Hematopoietic multipotent progenitor cell treated with erythropoietin and hydrocortisone succinate and interleukin-3 and kit ligand, for 8 days (in vitro differentiated cells): ENCODE measurements at places on chromosomes 16 and 17.

DNA sequence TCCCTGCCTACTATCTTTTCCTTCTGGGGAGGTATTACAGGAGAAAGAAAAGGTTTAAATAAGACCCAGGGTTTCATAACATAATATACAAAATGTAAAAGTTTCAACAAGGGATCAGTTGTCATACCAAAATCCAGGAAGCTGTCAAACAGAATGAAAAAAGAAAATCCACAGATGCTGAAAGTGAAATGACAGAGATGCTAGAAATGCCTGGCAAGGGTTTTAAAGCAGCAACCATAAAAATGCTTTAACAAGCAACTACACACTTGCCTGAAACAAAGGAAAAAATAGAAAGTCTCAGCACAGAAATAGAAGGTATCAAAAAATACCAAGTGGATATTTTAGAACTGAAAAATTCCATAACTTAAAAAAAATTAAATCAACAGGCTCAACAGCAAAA is 105.0 kb downstream of the C16orf78 start:
- DNase-seq, result no peak

DNA sequence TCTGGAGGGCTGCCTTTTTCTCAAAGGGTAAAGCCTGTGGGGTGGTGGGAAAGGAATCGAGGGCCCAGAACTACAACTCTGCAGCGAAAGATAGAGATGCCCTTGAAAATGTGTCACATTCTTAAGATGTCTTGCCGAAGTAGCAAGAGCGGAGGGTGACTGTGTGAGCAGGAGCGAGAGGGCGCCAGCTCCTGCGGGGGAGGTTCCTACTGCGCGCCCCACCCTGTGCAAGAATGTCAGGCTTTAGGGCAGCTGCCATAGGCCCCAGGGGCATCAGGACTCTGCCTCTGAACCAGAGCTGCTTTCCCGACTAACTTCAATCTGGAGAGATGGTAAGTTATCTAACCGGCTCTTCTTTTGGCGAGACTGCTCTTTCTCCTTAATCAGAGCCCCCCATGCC is 11.8 kb upstream of the ITGAE start:
- DNase-seq, result no peak

GRCh38 chr17:45290269-45290765 is 26.5 kb downstream of the MAP3K14 start:
- no peak for DNase-seq

GRCh38 chr17:42866631-42867575 is 15.9 kb downstream of the AOC3 start:
- no peak for DNase-seq

- DNase-seq, result no peak
Measured at GRCh38 chr17:40427002-40427491, 9.4 kb upstream of the TOP2A start.

DNA sequence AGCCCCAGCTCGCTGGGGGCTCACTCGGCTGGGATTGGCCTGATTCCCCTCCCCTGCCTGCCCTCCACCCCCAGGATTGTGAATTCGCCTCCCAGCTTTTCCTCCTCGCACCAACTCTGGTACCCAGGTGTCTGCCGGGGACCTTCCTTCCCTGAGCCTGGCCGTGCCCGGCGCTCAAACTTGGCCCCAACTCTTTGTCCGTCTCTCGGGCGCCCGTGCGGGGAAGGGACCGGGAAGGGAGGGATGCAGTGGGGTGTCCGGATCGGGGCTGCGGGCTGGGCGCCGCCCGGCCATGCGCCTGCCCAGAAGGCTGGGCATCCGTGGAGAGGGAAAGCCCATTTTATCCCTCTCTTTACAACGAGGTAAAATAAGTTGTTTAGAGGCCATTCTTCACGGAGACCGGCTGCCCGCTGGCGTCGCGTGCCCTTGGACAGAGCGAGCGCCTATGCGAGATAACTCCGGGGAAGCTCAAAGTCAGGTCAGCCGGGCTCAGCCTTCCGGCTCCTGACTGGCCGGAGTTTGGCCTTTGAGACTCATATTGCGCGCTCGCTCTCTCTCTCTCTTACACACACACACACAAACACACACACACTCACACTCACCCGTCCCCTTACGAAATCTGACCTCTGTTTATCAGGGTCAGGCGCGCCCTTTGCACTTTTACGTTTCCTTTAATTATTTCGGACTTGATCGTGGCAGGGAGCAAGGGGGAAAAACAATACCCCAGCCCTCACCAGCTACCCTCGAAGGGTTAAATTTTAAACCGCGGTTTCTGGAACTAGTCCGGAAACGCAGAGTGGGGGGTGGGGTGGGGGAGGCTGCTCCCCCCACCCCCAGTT is 774 bp upstream of the MAF start:
- DNase-seq, result no peak

DNA sequence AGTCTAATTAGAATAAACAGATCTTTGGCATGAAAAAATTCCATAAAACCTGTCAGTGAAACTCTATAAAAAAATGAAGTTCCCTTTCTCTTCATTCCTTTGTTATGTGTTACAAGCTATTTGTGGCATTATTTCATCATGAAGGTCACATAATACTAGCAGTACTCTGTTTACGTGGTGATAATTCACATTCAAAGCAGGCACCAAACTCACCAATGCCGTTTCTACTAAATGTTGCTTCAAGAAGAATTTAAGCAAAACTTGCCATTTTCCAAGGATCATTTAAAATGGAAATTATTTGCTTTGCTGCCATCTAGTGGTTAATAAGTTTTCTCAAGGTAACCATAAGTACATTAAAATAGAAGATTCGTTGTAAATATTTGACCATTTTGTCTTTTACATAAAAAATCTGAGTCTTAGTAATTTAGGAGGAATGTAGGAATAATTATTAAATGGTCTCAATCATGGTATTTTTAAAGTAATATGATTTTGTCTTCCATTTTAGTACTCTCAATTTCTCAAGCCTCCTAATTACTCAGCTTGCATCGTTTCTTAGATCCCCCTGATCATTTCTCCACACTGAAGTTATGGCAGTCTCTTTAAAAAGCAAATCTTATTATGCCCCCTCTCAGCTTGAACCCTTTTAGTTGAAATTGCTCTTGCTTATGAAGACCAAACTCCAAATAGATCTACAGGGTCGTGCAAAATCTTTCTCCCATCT is 80.8 kb downstream of the OMG start:
- peak; percentile 70 for DNase-seq

- no peak for DNase-seq
Measured at GRCh38 chr16:68235108-68235886, 630 bp downstream of the ESRP2 start.

- no peak for DNase-seq
Measured at GRCh38 chr17:54882371-54882770, 18.3 kb upstream of the TOM1L1 start.

DNA sequence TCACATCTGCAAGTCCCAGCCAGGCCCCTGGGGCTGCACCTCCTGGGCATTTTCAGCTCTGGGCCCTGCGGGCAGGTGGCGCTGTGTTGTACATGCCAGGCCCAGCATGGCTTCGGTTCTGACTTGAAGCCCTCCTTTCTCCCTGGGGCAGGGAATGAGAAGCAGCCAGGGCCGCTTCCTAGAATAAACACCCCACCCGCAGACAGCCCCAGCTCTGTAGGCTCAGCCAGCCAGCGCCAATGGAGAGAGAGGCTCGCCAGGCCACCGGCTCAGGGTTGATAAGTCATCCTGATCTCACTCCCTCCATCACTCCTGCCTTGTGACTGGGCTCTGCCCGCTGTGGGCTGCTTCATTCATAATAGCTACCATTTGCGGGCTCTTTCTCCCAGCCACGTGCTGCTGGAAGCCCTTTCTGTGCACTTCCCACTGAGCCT is 6.0 kb upstream of the GLIS2 start:
- DNase-seq, result peak; percentile 79

GRCh38 chr16:78333808-78334207 is 234.4 kb downstream of the WWOX start:
- peak; percentile 0 for DNase-seq

- no peak for DNase-seq
Measured at GRCh38 chr16:84746875-84747274, 47.1 kb downstream of the USP10 start.

GRCh38 chr17:68387435-68388218 is 69.7 kb downstream of the WIPI1 start:
- DNase-seq, result no peak

DNA sequence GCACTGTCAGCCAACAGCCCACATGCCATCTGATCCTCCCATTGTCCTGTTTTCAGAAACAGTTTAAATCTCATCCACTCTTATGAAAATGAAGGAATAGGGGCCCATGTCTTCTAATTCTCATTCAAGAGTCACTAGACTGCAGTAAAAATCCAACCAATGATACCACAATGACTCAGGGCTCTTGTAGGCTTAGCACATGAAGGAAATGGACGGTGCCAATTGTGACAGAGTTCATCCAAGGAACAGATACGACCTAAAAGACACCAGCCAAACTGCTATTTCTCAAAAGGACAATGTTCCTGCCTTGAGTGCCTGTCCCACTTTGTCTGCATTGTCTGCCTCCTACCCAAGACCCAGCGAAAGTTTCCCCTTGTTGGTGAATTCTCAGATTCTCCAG is 204.8 kb upstream of the COX10 start:
- no peak for DNase-seq

DNA sequence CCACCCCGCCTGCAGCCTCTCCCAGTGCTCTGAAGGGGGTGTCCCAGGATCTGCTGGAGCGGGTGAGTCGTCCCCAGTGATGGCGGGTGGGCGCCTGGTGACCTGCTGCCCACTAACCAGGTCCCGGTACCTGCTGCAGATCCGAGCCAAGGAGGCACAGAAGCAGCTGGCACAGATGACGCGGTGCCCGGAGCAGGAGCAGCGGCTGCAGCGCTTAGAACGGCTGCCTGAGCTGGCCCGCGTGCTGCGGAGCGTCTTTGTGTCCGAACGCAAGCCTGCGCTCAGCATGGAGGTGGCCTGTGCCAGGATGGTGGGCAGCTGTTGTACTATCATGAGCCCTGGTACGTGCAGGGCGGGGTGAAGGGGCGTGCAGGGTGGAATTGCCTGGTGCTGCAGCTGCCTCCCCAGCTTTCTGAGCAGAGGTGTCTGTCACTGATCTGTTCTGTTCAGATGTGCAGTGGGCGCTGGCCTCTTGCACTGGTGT is 3.6 kb downstream of the CDT1 start:
- DNase-seq, result no peak

GRCh38 chr16:27428026-27428785 is 26.2 kb downstream of the IL21R start:
- DNase-seq, result peak; percentile 40

DNA sequence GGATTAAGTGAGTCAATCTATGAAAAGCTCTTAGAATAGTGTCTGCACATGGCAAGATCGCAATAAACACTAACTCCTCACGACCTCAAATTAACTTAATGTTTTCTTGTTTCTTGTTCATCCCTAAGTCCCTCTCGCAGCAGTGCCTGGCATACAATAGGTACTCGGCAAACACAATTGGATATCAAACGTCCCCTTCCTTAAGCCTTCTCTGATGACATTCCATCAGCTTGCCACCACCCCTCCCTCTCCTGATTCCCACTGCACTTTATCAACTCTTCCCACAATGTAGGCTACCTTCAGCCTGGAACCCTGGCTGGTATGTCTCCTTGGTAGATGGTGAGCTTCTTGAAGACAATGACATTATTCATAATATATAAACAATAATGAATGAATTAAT is 33.3 kb downstream of the CCDC42 start:
- no peak for DNase-seq

DNA sequence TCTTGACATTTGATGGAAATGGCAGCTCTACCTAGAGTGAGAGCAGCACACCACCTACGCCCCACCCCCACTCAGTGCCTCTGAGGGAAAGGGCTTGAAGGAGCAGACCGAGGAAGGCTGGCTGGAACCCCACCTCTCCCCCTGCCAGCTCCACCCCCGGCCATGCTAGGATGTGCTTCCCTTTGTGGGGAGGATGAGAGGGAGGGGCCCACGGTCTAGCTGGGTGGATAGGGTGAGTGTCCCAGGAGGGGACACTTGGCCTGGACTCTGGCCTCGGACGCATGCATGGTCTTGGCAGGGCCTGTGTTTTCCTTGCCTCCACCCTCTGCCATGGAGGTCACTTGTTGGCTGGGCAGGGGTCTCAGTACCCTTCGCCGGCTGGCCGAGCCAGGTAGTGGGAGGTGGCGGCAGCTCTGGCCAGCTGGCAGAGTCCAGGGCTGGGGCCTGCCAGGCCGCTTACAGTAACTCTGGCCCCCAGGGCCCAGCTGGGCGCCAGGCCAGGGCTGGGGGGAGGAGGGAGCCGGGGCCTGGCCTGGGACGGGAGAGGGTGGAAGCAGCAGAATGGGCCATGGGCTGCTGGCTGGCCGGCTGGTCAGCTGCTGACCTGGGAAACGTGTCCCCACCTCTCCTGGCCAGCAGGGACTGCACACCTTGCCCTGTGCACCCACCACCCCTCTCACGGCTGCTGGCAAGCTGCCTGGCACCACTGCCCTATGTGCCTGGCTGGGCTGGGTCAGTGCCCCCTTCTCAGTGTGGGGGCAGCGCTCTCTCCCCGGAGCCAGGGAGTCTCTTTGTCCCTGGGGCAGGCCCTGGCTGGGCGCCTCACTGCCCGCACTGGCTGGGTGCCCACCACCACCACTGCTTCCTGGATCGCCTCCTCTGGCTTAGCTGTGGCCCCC is 23.0 kb downstream of the RARA start:
- no peak for DNase-seq

- no peak for DNase-seq
Measured at GRCh38 chr16:50596762-50597450, 48.7 kb downstream of the NKD1 start.

DNA sequence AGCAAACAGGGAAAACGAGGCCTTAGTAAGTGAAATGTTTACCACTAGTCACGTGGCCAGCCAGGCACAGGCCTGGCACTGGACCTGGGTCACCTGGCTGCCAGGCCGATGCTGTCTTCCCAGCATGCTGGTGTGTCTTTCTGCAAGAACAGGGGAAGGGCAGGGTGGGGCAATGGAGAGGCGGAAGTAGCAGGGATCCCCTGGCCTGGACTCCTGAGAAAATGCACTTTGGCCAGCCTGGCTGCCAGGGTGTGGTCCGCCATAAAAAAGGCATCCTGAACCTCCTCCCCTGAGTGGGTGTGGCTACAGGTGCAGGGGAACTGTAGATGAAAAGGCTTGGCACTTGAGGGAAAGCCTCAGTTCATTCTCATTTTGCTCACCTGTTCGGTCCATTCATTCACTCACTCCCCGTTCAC is 1.0 kb upstream of the ANKRD40CL start:
- DNase-seq, result no peak

DNA sequence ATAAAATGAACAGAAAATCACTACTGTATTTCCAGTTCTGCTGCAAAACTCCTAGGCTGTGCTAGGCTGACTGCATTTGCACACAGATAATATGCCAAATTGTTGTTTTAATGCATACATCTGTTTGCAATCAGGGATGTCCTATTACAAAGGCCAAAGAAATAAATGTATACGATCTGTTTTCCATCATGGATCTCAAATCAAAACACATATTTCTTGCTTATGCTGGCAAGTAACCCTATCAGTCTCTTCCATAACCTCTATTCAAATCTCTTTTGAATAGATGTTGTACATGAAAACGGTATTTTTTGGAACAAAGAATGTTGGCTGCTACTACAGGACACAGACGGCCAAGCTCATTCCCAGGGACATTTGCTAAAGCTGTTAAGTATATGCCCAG is 56.6 kb downstream of the DUSP14 start:
- no peak for DNase-seq
